Hepatocyte (in vitro differentiated cells): ENCODE measurements at places on chromosomes 7 and 10. TPM values are rescaled to one million over a fixed set of nuclear protein-coding genes. Genes with fewer than 3 reads are reported as not detected.

Gene VTI1A
- total RNA-seq: 31.1 and 39.8 TPM in 2 replicates

GRCh38 chr7:151008511-151009323 lies 15.6 kb downstream of the ATG9B start:
- DNase-seq: peak; percentile 64

- no peak for DNase-seq
These were observed 45.0 kb upstream of the PRR15 start for GRCh38 chr7:29518616-29519015.

Gene CD36
- total RNA-seq: 16.3 and 22.6 TPM in 2 replicates

Gene PLXNA4
- total RNA-seq: 4.7 and 4.8 TPM in 2 replicates

GRCh38 chr10:86306628-86307278 lies 59.8 kb downstream of the GRID1 start:
- DNase-seq: peak; percentile 66
